ENCODE measurements at places on chromosomes 11 and 22. TPM values are rescaled to one million over a fixed set of nuclear protein-coding genes. Genes with fewer than 3 reads are reported as not detected.

The MUC6 gene
- not detected for total RNA-seq

The CELSR1 gene
- total RNA-seq = 11.9 TPM

The TSSK2 gene
- not detected for total RNA-seq

The RRAS2 gene
- total RNA-seq = 142 TPM

The GUCY1A2 gene
- total RNA-seq = 7.6 TPM

The NEAT1 gene
- 734 TPM for total RNA-seq

The NDUFS8 gene
- 441 TPM for total RNA-seq

The RAC2 gene
- 2.3 TPM for total RNA-seq

The MYO18B gene
- 220 TPM for total RNA-seq

The CECR2 gene
- 9.1 TPM for total RNA-seq

The EXPH5 gene
- 0.90 TPM for total RNA-seq

The JHY gene
- total RNA-seq = 1.8 TPM

The MMP12 gene
- total RNA-seq = not detected

The CFAP300 gene
- 1.2 TPM for total RNA-seq

The SRRD gene
- total RNA-seq = 21.5 TPM

The RFPL2 gene
- total RNA-seq = not detected

The PRG3 gene
- not detected for total RNA-seq

The ARL2 gene
- 115 TPM for total RNA-seq

The SYT9 gene
- total RNA-seq = 0.59 TPM

The DAGLA gene
- 3.0 TPM for total RNA-seq

Measured in heart right ventricle (tissue), 16 donors.